ENCODE measurements at places on chromosomes 7 and 10. TPM values are rescaled to one million over a fixed set of nuclear protein-coding genes. Genes with fewer than 3 reads are reported as not detected.

The PON1 gene
- not detected for total RNA-seq

The LIPK gene
- total RNA-seq, result not detected

The CDC14C gene
- total RNA-seq, result not detected

The DNAJB6 gene
- 96.3 TPM for total RNA-seq

The NFE2L3 gene
- total RNA-seq, result 2.9 TPM

The LIPF gene
- total RNA-seq, result not detected

The PKD2L1 gene
- total RNA-seq, result under 0.01 TPM

The ODAD2 gene
- 3.5 TPM for total RNA-seq

The CRTAC1 gene
- total RNA-seq, result not detected

The PNLIPRP2 gene
- total RNA-seq, result not detected

The HKDC1 gene
- 10.6 TPM for total RNA-seq

The INA gene
- total RNA-seq, result 0.50 TPM

The PNLIPRP1 gene
- total RNA-seq, result not detected

The PRF1 gene
- total RNA-seq, result not detected

The CPA5 gene
- total RNA-seq, result not detected

The MSMB gene
- total RNA-seq, result not detected

The SPDYE2 gene
- total RNA-seq, result not detected

The PLCE1 gene
- 2.2 TPM for total RNA-seq

The CCDC172 gene
- not detected for total RNA-seq

The ASB10 gene
- not detected for total RNA-seq

The SPDYE11 gene
- total RNA-seq, result not detected

The OR9A2 gene
- total RNA-seq, result not detected

The CHRM2 gene
- total RNA-seq, result 2.2 TPM

The RELN gene
- 14.9 TPM for total RNA-seq

The GPER1 gene
- 3.0 TPM for total RNA-seq

The OR2A42 gene
- total RNA-seq, result not detected

The TMEM106B gene
- total RNA-seq, result 59.8 TPM

The PTPN20 gene
- 1.2 TPM for total RNA-seq

The RPS24 gene
- 2,297 TPM for total RNA-seq

The CYP3A5 gene
- total RNA-seq, result 4.8 TPM

The C10orf143 gene
- total RNA-seq, result 0.44 TPM

The FAM25C gene
- total RNA-seq, result not detected

The GDF2 gene
- total RNA-seq, result not detected

The HTRA1 gene
- 44.5 TPM for total RNA-seq

The RAB11FIP2 gene
- 24.9 TPM for total RNA-seq

The COL28A1 gene
- total RNA-seq, result 0.55 TPM

The OR2A12 gene
- total RNA-seq, result not detected

The OGDHL gene
- 0.37 TPM for total RNA-seq

The PNLIP gene
- total RNA-seq, result not detected

The PDGFA gene
- total RNA-seq, result 20.4 TPM

The CYP26A1 gene
- total RNA-seq, result not detected

The PRSS1 gene
- total RNA-seq, result not detected

The PALD1 gene
- total RNA-seq, result under 0.01 TPM

The PDZD8 gene
- total RNA-seq, result 21.1 TPM

The CPVL gene
- 1.4 TPM for total RNA-seq

Data from uterine smooth muscle cell (primary cell).